GM23248 (cell line): ENCODE measurements at places on chromosomes 4 and X.

DNA sequence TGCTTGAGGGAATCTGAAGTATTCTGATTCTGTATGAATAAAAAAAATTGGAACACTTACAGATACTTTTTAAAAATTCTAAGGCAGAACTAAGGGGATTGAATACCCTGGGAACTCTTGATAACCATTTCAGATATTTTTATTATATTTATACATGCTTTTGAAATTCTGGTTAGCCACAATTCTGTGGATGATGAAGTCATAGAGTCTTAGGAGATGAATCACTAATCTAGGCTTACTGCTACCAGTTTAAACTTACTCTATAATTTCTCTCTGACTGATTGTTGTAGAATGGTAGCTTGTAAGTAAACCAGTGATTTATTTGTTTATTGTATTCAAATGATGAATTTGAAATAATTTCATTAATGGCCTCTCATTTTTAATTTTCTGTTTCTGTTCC is 11.4 kb upstream of the SLAIN2 start:
- no peaks in the 10 kb centered on the region for H3K36me3 ChIP-seq
- peak overlapping the region; percentile 45 for H3K4me3 ChIP-seq
- peaks cover 49% of the 10 kb centered on the region for H3K4me1 ChIP-seq
- no peaks in the 10 kb centered on the region for H3K27me3 ChIP-seq
- DNase-seq, result peak; percentile 87

DNA sequence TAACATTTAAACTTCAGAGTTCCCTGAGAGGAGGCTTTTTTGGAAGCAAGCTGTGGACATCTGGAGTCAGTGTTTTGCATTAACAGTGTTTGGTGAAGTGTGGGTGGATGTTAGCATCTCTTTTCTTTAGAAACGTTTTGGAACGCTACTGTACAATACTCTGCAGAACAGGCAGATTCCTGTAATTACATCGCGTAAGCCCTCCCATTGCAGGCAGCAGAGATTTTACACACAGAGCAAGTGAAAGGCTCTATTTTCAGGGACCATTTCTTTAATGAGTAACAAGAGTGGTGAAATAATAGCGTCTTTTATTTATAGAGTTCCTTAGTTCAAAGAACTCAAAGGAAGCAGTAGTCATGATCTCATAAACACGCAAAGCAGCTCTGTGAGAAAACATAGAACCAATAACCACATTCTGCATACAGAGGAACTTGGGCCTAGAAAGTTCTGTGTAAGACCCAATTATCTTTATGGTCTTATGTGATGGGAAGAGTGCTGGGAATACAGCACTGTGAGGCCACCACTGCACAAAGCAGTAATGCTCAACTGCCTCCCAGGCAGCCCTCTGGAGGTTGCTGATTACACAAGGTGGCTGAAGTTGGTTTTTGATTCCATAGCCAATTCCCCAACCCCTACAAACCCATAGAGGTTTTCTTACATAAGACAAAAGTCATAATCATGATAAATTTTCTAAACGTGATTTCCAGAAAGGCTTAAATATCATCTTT is 298.7 kb upstream of the EPHA5 start:
- H3K27ac ChIP-seq, result no peak overlapping the region
- no peak for DNase-seq
- no peaks in the 10 kb centered on the region for H3K4me1 ChIP-seq
- no peaks in the 10 kb centered on the region for H3K36me3 ChIP-seq
- no peak overlapping the region for H3K4me3 ChIP-seq

- H3K36me3 ChIP-seq, result no peaks in the 10 kb centered on the region
- H3K27ac ChIP-seq, result peak overlapping the region; percentile 92
- peak overlapping the region; percentile 87 for H3K4me3 ChIP-seq
- DNase-seq, result no peak
These were observed 1.1 kb upstream of the HDAC6 start for GRCh38 chrX:48800574-48801279.

GRCh38 chr4:67394879-67395278 is 150.4 kb downstream of the CENPC start:
- no peak for DNase-seq
- H3K36me3 ChIP-seq, result no peaks in the 10 kb centered on the region
- H3K27me3 ChIP-seq, result peaks cover 20% of the 10 kb centered on the region; the same call in 1 of the 2 replicates
- H3K4me1 ChIP-seq, result no peaks in the 10 kb centered on the region
- H3K27ac ChIP-seq, result no peak overlapping the region

GRCh38 chr4:162793571-162793970 is 373.1 kb downstream of the NAF1 start:
- H3K36me3 ChIP-seq, result no peaks in the 10 kb centered on the region
- no peak for DNase-seq
- no peaks in the 10 kb centered on the region for H3K27me3 ChIP-seq
- no peak overlapping the region for H3K4me3 ChIP-seq

GRCh38 chr4:148344352-148344751 is 97.9 kb downstream of the NR3C2 start:
- H3K27me3 ChIP-seq, result no peaks in the 10 kb centered on the region
- H3K4me3 ChIP-seq, result no peak overlapping the region
- no peaks in the 10 kb centered on the region for H3K36me3 ChIP-seq
- DNase-seq, result no peak
- H3K4me1 ChIP-seq, result no peaks in the 10 kb centered on the region

- DNase-seq, result peak; percentile 67
- H3K4me1 ChIP-seq, result peaks cover 11% of the 10 kb centered on the region
- H3K27ac ChIP-seq, result peak overlapping the region; percentile 37
- no peaks in the 10 kb centered on the region; the same call in 1 of the 2 replicates for H3K27me3 ChIP-seq
- H3K4me3 ChIP-seq, result peak overlapping the region; percentile 44
These were observed 353.9 kb downstream of the GPAT3 start for GRCh38 chr4:83889802-83890201.

DNA sequence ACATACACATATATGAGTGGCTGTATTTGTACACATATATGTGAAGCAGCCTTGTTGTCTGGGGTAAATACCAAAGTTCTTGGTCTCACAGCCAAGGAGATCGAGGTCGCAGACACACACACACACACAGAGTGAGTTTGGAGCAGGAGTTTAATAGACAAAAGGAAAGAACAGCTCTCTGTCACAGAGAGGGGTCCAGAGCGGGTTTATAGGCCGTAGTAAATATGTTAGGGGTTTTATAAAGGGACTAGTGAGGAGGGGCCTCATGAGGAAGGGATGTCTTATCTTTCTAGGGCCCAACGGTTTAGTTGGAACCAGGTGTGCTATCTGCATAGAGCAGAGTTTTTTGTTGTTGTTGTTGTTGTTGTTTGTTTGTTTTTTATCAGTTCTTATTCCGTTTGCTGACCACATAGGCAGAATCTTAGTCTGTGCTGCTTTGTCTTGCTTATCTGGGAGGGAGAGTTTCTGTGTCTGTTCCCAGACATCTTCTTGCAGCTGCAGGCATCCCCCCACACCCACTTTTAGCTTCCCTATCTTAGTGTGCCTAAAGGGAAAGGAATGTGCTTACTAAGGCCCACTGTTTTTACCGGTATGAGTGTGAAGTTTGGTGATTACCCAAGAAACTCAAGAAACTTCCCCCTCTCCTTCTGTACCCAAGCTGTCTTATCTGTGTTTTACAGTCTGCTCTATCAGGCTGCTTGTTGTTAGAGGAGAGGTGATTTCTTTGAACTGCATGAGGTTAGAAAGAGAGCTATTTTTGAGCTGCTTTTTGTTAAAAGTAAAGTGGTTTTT is 91.9 kb downstream of the TENT5D start:
- H3K27ac ChIP-seq, result no peak overlapping the region
- no peaks in the 10 kb centered on the region for H3K4me1 ChIP-seq
- no peak overlapping the region for H3K4me3 ChIP-seq
- peak; percentile 0 for DNase-seq
- no peaks in the 10 kb centered on the region for H3K27me3 ChIP-seq
- H3K36me3 ChIP-seq, result no peaks in the 10 kb centered on the region

- no peak overlapping the region for H3K4me3 ChIP-seq
- H3K27ac ChIP-seq, result no peak overlapping the region
- no peaks in the 10 kb centered on the region for H3K4me1 ChIP-seq
- no peak for DNase-seq
- H3K36me3 ChIP-seq, result no peaks in the 10 kb centered on the region
- peaks cover 93% of the 10 kb centered on the region for H3K27me3 ChIP-seq
These were observed 932 bp upstream of the LEF1 start for GRCh38 chr4:108169664-108170063.

- no peaks in the 10 kb centered on the region for H3K4me1 ChIP-seq
- no peaks in the 10 kb centered on the region for H3K27me3 ChIP-seq
- no peaks in the 10 kb centered on the region for H3K36me3 ChIP-seq
- H3K4me3 ChIP-seq, result no peak overlapping the region
- peak; percentile 67 for DNase-seq
These were observed 8.1 kb upstream of the GPR119 start for GRCh38 chrX:130393451-130394074.

DNA sequence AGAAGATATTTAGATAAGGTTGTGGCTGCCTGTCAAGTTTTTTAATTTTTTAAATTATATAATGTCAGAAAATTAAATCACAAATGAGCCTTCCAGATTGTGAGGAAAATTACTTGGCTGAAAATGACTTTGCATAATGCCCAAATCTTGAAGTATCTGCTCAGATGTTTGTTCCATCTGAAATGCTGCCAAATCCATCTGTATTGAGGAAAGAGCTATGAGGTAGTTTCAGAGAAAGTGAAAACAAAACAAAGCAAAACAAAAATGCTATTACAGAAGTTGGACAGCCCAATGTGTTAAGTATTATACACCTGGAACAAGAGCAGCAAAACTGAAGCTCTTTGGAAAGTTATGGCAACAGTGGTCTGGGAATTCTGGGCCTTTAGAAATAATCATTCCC is 23.3 kb upstream of the GUCY1B1 start:
- H3K4me1 ChIP-seq, result peaks cover 4% of the 10 kb centered on the region
- H3K36me3 ChIP-seq, result no peaks in the 10 kb centered on the region
- H3K27me3 ChIP-seq, result no peaks in the 10 kb centered on the region
- no peak overlapping the region for H3K4me3 ChIP-seq
- H3K27ac ChIP-seq, result no peak overlapping the region

DNA sequence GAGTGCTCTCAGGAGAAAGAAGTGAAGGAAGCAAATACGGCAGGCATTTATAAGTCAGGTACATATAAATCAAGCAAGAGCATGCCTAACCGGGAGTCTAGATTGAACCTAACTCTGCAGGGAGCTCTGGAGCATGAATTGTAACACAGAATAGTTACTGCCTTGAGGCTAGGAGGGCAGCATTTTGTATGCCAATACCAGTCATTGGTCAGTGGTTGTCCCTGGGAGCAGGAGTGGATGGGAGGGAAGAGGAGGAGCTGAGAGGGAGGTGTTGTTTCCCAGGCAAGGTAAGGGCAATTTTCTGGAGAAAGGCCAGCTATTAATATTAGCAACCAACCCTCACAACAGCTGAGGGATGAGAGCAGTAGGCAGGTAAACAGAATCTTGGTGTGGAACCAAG is 224.7 kb upstream of the DCAF8L1 start:
- H3K4me1 ChIP-seq, result no peaks in the 10 kb centered on the region
- no peak overlapping the region for H3K27ac ChIP-seq

- DNase-seq, result no peak
- no peaks in the 10 kb centered on the region for H3K27me3 ChIP-seq
- H3K27ac ChIP-seq, result no peak overlapping the region
- no peaks in the 10 kb centered on the region for H3K36me3 ChIP-seq
- H3K4me1 ChIP-seq, result peaks cover 11% of the 10 kb centered on the region; the same call in 1 of the 2 replicates
- H3K4me3 ChIP-seq, result no peak overlapping the region
These were observed 2.8 kb upstream of the NELFA start for GRCh38 chr4:2011583-2011982.

DNA sequence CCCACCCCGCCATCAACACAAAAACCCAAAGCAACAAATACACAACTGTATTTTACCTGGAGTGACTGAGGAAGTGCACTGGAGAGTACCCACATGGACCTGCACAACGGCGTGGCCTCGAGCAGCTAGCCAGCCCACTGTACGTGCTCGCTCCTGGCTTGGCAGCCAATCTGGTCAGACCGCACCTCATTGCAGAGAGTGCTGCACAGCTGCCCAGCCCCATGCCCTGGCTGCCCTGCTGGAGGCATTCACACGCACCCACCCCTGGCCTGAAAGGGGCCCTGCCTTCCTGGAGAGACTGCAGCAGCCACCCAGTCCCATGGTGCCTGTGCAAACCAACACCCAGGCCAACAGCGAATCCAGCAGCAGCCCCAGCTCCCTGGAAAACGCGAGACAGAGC is 116.3 kb downstream of the GALNTL6 start:
- H3K4me3 ChIP-seq, result no peak overlapping the region
- DNase-seq, result no peak
- no peaks in the 10 kb centered on the region for H3K4me1 ChIP-seq
- H3K27me3 ChIP-seq, result no peaks in the 10 kb centered on the region
- no peaks in the 10 kb centered on the region for H3K36me3 ChIP-seq

DNA sequence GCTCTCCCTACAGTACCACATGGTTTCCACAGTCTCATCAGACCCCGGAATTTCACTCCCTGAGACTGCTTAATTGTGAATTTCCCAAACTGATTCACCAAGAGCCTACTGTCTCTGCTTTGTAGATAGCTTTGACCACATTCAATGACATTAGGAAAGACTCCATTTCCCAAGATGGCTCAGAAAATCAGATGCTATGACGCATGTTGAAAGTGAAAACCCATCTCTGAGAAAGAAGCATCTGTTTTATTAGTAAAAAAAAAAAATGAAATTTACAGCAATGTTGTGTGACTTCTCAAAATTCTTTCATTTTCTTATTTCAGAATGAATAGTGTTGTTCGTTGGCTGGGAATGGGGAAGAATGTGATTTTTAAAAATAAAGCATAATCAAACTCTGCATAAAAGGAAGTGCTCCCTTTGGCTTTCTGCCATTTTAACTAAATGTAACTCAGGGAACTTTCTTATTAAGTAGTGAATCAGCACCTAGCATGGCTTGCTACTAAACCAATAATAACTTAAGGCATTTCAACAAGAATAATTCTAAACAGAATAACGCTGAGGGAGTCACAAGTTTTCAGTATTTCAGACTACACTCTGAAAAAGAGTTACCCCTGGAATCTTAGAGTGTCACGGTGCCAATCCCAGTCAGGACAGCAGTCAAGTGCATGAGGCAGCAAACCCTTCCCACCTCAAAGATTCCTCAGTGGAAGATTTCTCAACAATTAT is 97.4 kb upstream of the MYOZ2 start:
- H3K36me3 ChIP-seq, result no peaks in the 10 kb centered on the region
- no peaks in the 10 kb centered on the region for H3K27me3 ChIP-seq
- H3K4me1 ChIP-seq, result peaks cover 83% of the 10 kb centered on the region
- peak overlapping the region; percentile 8 for H3K4me3 ChIP-seq
- DNase-seq, result peak; percentile 72
- peak overlapping the region; percentile 86 for H3K27ac ChIP-seq

DNA sequence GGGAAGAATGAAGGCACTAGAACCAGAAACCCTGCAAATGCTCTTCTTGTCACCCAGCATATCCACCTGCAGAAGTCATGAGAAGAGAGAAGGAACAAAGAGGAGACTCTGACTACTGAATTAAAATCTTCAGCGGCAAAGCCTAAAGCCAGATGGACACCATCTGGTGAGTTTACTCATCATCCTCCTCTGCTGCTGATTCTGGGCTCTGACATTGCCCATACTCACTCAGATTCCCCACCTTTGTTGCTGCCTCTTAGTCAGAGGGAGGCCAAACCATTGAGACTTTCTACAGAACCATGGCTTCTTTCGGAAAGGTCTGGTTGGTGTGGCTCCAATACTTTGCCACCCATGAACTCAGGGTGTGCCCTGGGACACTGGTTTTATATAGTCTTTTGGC is 181.7 kb downstream of the AR start:
- no peaks in the 10 kb centered on the region for H3K36me3 ChIP-seq
- DNase-seq, result peak; percentile 53
- H3K27ac ChIP-seq, result no peak overlapping the region
- no peak overlapping the region for H3K4me3 ChIP-seq
- 0 out of 2 replicates have a peak, but pooled peaks cover 4% of the 10 kb centered on the region for H3K4me1 ChIP-seq
